ENCODE measurements at places on chromosomes 1 and 21.
A peak's percentile ranks its signal among the peaks of the same experiment; 100 is the strongest.

- DNase-seq: no peak
Measured at GRCh38 chr1:26949266-26949925, 10.9 kb downstream of the KDF1 start.

- no peak for DNase-seq
Measured at GRCh38 chr1:30258876-30259275, 464.5 kb downstream of the MATN1 start.

- no peak for DNase-seq
Measured at GRCh38 chr1:181073638-181074037, 14.9 kb upstream of the IER5 start.

GRCh38 chr1:104648269-104648691 is 898.6 kb downstream of the AMY1C start:
- DNase-seq: peak; percentile 3

- DNase-seq: no peak
Measured at GRCh38 chr1:59682396-59683080, 132.2 kb upstream of the HOOK1 start.

DNA sequence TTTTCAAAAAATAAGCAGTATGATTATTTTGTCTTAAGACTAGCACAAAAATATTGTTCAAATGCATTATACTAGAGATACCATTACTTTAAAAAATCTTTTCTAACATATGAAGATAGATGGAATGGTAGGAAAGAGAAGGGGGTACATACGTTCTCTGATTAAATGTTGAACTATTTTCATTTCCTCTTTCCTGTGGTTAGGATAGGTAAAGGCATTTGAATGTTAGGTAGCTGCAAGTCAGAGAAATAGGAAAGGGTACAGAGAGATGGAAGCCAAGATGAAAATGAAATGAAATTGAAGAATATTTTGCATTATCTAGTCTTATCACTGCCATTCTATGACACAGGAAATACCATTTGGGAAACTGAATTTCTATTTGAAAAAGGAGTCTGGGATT is 28.3 kb downstream of the TLCD4 start:
- no peak for DNase-seq

GRCh38 chr1:157951230-157951629 is 42.2 kb upstream of the KIRREL1 start:
- DNase-seq: no peak

DNA sequence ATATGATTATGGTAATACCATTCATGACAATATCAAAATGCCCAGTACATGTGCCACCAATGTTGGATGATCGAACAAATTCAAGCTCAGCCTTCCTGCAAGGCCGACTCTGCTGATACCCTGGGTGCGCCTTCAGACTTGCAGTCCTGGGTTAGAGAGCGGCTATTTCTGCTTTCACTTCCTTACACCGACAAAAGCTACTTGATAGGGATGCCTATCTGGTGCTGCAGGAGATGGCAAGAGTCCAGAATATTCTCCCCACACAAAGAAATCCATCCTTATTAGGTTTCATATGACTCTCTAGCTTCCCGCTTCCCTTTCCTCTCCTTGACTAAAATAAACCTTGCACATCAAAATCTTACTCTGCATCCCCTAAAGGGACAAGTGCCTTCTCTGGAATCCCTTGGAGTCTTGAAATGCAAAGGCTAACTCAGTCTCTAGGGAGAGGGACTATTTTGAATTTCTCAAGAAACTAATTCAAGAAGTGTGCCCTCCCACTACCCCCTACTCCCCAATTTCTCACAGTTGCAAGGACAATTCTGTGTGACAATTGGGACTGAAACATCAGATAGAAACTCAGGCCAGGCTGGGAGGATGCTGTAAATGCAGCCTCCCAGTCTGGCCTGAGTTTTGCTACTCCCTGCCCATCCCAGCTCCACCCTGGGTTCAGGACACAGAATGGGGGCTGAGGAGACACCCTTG is 103.1 kb upstream of the USP24 start:
- DNase-seq: no peak

DNA sequence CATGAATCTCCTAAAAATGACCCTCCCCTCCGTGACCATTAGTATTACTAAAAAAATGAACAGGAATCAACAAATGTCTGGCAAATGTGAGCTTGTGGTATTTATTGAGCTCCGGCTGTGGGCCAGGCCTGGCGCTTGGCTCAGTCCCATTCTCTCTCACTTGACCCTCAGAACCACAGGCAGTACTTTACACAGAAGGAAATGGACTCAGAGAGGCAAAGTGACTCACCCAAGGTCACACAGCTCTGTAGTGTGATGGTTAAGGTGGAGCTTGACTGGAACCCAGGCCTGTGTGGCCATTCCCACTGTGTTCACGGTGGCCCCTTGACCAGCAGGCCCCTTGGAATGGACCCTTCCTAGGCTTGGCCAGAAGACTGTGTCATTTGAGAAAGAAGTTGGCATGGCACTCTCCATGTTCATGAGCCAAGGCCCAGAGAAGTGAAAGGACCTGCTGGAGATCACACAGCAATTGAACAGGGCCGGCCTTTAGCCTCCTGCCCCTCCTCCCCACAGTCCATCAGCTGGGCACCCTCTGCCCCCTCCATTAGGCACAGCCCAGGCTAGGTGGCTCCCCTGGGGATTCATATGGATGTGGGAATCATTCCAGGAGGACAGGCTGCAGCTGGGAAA is 32.1 kb downstream of the FAM151A start:
- no peak for DNase-seq

- no peak for DNase-seq
Measured at GRCh38 chr1:36855699-36856494, 178.4 kb downstream of the GRIK3 start.

DNA sequence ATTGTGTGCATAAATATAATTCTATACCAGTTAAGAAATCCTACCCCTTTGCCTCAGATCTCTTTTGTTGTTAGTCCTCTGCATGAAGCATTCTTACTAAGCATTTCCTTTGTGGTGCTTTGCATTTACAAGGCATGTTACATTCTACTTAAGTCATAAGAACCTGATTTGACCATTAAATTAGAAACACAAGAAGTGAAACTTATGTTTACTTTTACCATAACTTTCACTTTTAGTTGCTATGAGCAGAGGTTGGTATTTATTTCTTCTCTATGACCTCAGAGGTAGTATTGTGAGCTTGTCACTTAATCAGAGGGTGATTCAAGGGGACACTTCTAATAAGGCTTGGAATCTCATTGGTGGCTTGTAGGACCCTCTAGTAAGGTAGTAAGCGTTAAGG is 9.0 kb downstream of the FAM20B start:
- DNase-seq: peak; percentile 79

All from activated CD4-positive, alpha-beta T cell treated with anti-CD3 and anti-CD28 coated beads, Interleukin-2, Interleukin-6, amounts not matched to agents 100 ng/mL and 50 ng/mL, durations not matched to agents 16 hours and 8 hours (primary cell).